ENCODE measurements at places on chromosomes 2 and 18.

DNA sequence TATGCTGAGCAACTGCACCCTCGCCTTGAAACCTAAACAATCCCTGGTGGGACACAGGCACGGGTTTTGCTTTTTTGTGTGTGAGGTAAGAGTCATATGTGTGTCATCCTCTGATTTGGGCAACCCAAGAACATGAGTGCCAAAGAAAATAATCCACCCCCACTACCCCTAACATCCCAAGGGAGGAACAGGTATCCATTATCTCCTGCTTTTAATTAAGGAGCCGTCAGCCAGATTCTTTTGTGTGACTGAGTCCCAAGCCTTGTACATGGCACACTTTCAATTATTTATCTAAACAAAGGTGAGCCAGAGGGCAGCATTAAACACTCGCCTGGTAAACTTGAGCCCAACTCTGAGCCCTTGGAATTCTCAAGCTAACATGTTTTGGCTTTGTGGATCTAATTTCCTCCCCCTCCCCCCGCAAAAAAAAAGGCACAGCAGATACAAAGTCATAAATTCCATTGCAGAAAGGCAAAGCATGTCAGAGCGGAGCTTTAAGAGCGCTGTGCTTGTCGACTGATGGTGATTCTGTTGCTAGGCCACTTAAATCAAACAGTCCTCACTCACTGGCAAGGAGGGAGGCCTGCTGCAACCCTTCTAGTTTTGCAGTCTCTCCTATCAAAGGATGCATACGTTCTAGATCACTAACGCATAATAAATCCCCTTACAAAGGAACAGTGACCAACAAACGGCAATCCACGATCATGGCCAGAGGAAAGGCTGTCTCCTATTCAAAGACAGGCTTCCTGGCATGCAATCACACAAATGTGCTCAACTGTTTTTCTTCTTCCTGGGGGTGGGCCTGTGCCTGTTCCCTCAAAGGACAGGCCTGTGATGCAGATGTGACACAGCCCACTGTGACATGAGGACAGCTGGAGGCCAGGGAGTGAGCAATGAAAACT is 143.5 kb upstream of the LMAN1 start:
- peak; percentile 95 for DNase-seq

- no peak for DNase-seq
Observed at GRCh38 chr2:86029873-86030272, 75.8 kb downstream of the POLR1A start.

- no peak for DNase-seq
Observed at GRCh38 chr18:69358212-69358895, 42.3 kb upstream of the DOK6 start.

GRCh38 chr18:74679679-74680076 is 82.0 kb downstream of the ZNF407 start:
- no peak for DNase-seq

- no peak for DNase-seq
Observed at GRCh38 chr2:127607399-127607908, 38.5 kb upstream of the GPR17 start.

Measured in fibroblast of skin of back (primary cell).